Thyroid gland (tissue), 4 donors: ENCODE measurements at places on chromosomes 3 and 15. TPM values are rescaled to one million over a fixed set of nuclear protein-coding genes. Genes with fewer than 3 reads are reported as not detected.

DNA sequence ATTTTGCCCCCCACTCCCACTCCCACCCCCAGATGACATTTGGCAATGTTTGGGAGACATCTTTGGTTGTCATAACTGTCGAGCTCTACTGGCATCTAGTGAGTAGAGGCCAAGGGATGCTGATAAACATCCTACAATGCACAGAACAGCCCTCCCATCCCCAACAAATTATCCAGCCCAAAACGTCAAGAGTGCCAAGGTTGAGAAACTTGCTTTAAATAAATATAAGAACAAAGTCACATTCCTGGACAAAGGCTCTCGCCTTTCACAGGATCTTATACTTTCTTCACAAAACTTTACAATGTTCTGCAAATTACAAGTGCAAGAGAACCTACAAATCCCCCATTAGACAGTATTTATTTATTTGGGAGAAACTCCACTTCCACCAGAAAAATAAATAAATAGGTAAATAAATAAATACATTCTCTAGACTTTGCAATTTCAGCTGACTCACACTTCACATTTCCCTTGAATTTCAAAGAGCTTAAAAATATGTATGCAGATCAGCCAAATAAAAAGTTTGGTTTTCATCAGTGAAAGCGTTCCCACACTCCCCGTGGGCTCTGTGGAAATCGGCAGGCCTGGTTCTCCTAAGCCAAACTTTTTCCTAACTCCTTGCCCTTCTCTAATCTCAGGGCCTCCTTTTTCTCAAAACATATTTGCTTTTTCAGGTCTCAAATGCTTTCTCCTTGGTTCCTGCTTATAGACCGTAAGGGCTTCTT is 12.7 kb upstream of the CPA3 start:
- no peak for DNase-seq
- H3K36me3 ChIP-seq = no peaks in the 10 kb centered on the region
- no peak overlapping the region for H3K4me3 ChIP-seq
- H3K4me1 ChIP-seq = no peaks in the 10 kb centered on the region

GRCh38 chr15:80072285-80072994 is 13.0 kb downstream of the ZFAND6 start:
- H3K36me3 ChIP-seq = no peaks in the 10 kb centered on the region
- H3K27me3 ChIP-seq = no peaks in the 10 kb centered on the region
- peaks cover 39% of the 10 kb centered on the region for H3K4me1 ChIP-seq
- peak overlapping the region; percentile 21 for H3K4me3 ChIP-seq
- DNase-seq = no peak

The HDC gene
- not detected for total RNA-seq

The CYP8B1 gene
- not detected for total RNA-seq

- H3K27me3 ChIP-seq = no peaks in the 10 kb centered on the region
- H3K4me3 ChIP-seq = no peak overlapping the region
- no peaks in the 10 kb centered on the region for H3K36me3 ChIP-seq
- H3K27ac ChIP-seq = no peak overlapping the region
- no peak for DNase-seq
Measured at GRCh38 chr15:92533298-92533697, 122.3 kb downstream of the FAM174B start.

The ABI3BP gene
- total RNA-seq = 93.0 TPM

DNA sequence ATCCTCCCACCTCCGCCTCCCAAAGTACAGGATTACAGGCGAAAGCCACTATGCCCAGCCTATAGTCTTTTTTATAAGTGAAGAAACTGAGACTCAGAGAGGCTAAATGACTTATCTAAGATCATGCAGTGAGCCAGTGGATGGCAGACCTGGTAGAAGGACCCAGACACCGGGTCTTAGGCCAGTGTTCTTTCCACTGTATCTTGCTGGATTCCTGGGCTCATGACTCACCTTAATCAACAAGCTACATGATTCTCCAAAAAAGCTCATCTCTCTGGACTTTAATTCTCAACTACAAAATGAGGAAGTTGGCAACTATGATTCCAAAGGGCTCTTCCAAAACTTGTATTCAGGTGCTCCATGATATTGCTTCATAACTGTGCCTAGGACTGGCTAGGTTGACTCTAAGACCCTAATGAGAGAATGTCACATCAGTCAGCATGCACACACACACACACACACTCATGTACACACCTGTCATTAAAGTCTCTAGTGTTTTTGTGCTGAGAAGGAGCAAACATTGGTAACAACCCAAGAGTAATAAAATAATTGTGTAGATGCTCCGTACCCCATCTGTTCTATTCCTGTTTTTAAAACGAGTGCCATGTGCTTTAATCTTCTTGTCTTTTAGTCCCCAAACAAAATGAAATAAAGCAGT is 89.7 kb upstream of the SLC4A7 start:
- H3K4me1 ChIP-seq = no peaks in the 10 kb centered on the region
- DNase-seq = no peak
- no peaks in the 10 kb centered on the region for H3K27me3 ChIP-seq
- H3K36me3 ChIP-seq = no peaks in the 10 kb centered on the region
- no peak overlapping the region for H3K27ac ChIP-seq
- H3K4me3 ChIP-seq = no peak overlapping the region

The FGF12 gene
- 6.3 TPM for total RNA-seq

DNA sequence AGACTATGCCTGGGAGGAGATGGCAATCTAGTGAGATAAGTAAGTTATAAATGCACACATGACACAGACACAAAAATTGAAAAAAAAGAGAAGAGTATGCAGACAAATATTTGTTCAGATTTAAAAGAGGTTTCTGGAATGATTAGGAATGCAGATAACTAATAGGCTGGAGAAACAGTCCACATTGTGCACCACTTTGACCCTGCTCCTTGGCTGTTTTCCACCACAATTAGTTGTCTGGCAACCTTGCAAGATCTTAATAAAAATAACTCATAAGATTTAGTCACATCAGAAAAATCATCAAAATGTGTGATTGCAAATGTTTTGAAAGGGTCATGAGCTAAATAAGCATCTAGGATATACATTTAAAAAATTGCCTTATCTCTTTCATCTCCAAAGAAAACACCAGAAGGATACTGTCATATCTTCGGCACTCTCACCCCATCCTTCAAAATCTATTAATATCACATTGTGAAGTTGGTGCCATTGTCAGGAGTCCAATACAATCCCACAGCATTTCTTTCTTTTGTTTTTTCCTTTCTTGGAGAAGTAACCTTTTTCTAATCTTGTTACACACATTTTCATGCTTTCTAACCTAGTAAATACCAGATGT is 153.7 kb upstream of the KCNMB2 start:
- H3K4me1 ChIP-seq = peaks cover 16% of the 10 kb centered on the region
- H3K27ac ChIP-seq = no peak overlapping the region
- no peaks in the 10 kb centered on the region for H3K36me3 ChIP-seq
- H3K4me3 ChIP-seq = no peak overlapping the region
- no peaks in the 10 kb centered on the region for H3K27me3 ChIP-seq
- DNase-seq = no peak

DNA sequence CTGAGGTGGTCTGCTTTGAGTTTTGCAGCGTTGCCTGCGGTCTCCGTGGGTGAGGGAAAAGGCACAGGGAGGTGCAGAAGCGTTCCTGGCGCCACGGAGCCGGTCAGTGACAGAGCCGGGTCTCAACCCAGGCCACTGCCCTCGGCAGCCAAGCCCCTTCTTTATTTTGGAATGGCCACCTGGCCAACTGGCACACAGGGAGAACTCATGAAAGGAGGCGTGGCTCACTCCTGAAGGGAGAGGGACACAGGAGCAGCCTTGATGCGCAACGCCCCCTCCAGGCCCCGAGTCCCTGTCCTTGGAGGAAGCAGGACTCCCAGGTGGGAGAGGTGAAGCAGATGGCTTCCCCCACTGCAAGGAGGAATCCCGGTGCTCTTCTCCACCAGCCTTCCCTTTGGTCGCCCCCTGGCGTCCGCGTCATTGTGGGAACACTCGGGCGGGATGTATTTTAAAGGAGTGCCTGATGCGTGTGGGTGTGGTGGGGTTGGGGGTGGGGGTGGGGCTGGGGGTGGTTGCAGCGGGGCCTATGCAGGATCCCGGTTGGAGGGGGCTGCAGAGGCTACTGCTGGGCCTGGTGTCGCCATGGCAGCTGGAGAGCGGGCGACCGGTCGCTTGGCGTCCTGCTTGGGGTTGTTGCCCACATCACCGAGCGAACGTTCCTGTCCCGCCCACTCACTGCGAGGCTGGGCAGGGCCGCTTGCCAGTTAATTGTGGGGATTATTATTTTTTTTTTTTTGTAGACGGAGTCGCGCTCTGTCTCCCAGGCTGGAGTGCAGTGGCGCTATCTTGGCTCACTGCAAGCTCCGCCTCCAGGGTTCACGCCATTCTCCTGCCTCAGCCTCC is 32.6 kb downstream of the APBA2 start:
- no peak overlapping the region for H3K4me3 ChIP-seq
- H3K27me3 ChIP-seq = no peaks in the 10 kb centered on the region
- no peaks in the 10 kb centered on the region for H3K4me1 ChIP-seq

The HMG20A gene
- 36.0 TPM for total RNA-seq

The MAP1A gene
- total RNA-seq = 27.1 TPM

GRCh38 chr15:27958911-27959578 is 140.1 kb downstream of the OCA2 start:
- H3K27me3 ChIP-seq = no peaks in the 10 kb centered on the region
- H3K4me1 ChIP-seq = no peaks in the 10 kb centered on the region
- DNase-seq = no peak
- no peak overlapping the region for H3K4me3 ChIP-seq
